ENCODE measurements at places on chromosomes 2 and 18.

DNA sequence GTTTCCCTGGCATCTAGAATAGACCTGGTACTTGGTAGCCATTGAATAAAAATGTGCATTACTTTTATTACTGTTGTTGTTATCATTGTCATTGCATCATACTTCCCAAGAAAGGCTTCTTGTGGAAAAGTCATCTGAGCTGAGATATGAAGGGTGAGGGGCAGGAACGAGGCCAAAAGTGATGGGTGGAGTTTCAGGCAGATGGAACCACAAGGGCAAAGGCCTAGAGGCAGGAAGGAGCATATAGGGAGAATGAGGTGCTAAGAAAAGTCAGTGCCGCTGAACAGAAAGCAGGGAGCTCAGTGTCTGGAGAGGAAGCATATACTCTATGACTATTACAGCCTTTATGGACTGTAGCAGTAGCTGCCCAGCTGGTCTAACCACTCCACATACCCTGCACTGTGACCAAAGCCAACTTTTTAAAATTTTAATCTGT lies 219.3 kb downstream of the SPP2 start:
- DNase-seq = no peak

GRCh38 chr18:56298935-56299334 lies 339.5 kb downstream of the TXNL1 start:
- DNase-seq = peak; percentile 1

GRCh38 chr2:134842930-134843490 lies 4.6 kb downstream of the ACMSD start:
- no peak for DNase-seq

GRCh38 chr2:158602027-158602426 lies 145.3 kb downstream of the PKP4 start:
- no peak for DNase-seq

GRCh38 chr2:164558450-164558849 lies 62.8 kb downstream of the GRB14 start:
- DNase-seq = no peak

- no peak for DNase-seq
Observed at GRCh38 chr2:7288484-7288883, 371.3 kb downstream of the RNF144A start.

DNA sequence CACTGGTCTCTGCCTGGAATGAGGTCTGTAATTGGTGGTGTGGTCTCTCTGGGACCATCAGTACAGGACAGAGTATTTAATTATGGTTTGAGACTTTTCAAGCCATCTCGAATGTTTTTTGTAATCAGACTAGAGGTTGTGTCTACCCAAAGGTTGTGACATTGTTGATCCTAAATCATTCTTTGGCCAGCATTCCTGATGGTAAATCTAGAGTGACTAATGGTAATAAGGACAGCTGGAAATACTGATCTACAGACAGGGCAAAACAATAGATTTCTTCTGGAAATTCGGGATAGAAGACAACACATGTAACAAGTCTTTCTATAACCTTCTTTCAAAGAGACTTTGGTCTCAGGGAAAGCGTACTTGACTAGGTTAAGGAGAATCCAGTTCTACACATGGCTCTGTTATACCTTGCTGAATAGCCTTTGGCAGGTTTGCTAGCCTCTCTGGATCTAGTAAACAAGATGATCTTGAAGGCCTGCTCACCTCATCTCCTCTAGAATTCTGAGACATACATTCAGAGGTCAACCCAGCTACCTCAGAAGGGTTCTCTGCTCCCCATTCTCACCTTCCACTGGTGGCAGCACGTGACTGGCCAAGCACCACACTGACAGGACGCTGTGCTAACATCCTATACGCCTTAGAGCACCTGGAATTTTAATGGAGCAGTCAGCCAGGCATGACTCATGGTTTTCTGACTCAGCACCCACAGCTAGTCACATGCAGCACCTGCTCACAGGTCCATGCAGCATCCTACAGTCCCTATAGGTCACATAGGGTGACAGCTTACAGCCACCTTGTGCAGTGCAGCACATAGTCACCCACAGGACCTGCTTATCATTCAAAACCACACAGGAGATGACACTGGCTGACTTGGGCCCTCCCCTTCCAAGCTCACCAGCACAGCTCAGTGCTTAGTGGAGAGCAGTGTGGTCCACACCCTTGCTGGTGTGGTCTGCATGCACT lies 12.2 kb downstream of the PLB1 start:
- DNase-seq = no peak

DNA sequence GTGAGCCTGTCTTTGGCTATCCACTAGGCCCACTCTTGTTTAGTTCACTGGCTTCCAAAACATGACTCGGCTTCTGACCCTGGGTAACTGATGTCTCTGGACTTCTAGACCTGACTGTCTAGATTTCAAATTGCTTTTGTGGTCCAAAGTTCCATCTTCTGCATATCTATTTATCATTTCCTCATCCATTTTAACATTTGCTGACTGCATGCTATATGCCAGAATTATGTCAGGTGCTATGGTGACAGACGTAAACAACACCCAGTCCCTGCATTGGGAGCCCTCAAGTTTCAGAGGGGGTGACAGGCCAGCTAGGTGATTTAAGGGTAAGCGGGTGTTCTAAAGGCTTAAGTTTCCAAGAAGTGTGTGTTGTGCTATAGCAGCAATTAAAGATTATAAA lies 140.9 kb downstream of the PIEZO2 start:
- DNase-seq = no peak

- DNase-seq = no peak
Observed at GRCh38 chr2:60867007-60867406, 14.4 kb upstream of the REL start.

GRCh38 chr2:134763164-134763710 lies 44.4 kb upstream of the TMEM163 start:
- no peak for DNase-seq

DNA sequence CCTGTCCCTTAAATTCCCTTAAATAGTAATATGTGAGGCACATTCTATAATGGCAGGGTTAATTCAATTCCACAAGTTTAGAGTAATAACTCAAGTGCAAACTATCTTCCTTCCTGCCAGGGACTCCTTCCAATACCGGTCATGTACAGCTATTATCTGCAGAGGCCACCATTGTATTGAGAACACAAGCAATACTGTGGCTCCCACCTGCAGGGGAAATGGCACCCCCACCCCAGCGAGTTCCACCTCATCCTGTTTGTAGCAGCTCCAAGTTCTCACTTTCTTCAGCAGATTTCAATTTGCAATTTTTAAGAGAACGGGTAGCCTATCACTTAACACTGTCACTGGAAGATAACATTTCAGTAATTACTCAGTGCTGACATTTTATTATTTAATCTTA lies 172.1 kb upstream of the PID1 start:
- no peak for DNase-seq

DNA sequence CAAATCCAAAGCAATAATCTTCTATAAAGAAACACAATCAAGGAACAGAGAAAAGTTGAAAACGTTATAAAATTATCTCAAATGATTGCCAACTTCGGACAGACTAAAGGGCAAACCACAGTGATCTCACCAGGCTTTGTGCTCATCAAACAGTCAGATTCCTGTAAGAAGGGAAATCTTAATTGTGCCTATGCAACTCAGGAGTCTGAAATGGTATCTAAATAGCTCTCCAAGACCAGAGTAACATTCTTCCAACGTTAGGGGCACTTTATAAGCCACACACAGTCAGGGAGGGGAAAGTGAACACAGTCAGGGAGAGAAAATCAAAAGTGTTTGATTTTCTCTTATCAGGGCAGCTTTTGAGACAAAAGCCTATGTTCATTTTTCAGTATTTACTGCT lies 29.4 kb downstream of the PLEKHM3 start:
- DNase-seq = no peak

- DNase-seq = no peak
Observed at GRCh38 chr18:34848695-34849094, 138.6 kb downstream of the DTNA start.

- no peak for DNase-seq
Observed at GRCh38 chr2:25989154-25989553, 6.9 kb upstream of the KIF3C start.

DNA sequence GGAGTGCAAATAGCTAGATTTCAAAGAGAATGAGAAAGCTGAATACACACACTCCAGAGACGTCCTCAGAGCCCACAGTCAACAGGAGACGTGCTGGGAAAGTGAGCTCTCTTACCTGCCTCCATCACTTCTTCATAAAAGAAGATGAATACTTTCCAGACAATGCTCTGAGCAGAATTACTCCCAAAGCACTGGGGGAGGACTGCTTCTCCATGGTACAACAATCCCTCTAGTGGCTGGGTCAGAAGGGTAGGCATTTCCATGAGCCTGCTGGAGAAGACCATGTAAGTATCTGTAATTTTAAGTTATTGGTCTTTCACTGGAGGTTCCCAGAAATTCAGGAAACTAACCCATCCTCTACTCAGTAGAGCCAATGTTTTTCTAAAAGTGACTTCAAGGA lies 190.3 kb downstream of the RBM43 start:
- DNase-seq = peak; percentile 21

GRCh38 chr2:28321426-28321825 lies 71.2 kb upstream of the FOSL2 start:
- DNase-seq = no peak

- no peak for DNase-seq
Observed at GRCh38 chr2:106978647-106979046, 92.7 kb upstream of the ST6GAL2 start.

DNA sequence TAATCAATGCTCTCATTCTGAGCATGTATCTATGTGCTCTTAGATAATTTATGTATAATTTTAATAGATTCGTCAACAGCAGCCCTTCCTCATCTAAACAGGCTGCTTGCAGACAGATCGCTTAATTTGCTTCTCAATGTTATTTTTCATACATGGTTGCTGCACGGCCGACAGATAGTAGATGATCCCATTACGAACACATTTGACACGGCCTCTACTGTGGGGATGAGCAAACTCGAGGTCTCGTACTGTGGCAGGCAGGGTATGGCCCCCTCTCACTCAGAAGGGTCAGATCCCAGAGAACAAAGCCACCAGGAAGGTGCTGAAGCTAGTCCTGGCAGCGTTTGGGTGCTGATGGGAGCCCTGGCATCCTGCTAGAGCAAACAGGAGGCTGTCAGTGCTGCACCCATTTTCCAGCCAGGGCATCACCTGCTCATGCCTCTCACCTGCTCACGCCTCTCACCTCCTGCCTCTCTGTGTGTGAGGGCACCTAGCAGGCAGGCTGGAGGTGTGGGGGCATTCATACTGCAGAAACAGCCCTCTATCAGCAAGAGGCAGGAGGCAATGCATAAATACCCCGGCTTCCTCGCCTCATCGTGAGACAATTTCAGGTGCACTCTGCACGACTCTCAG lies 80.0 kb downstream of the KLHL29 start:
- DNase-seq = no peak

All from NB4 (cell line).